Activated T-helper 9 cell treated with anti-CD3 and anti-CD28 coated beads, Interleukin-2, amount 50 U/mL, for 16 hours (primary cell): ENCODE measurements at places on chromosomes 16 and 17.

GRCh38 chr16:90008708-90009145, 10.5 kb downstream of the DBNDD1 start:
- DNase-seq: peak; percentile 42

DNA sequence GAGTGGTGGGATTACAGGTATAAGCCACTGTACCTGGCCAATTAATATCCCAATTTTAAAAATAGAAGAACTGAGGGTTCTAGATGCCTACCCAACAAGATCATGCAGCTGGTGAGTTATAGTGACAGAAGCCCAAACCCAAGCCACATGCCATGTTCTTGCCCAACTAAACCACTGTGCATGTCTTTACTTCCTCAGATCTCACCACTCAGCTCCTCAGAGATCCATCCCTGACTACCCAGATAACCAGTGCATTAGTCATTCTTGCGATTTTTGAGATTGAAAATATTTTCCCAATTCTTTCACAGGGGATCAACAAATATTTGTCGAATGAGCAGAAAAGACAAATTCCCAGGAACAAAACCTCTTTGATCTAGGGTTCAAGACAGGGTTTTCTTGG, 303.1 kb downstream of the CBLN1 start:
- DNase-seq: no peak

DNA sequence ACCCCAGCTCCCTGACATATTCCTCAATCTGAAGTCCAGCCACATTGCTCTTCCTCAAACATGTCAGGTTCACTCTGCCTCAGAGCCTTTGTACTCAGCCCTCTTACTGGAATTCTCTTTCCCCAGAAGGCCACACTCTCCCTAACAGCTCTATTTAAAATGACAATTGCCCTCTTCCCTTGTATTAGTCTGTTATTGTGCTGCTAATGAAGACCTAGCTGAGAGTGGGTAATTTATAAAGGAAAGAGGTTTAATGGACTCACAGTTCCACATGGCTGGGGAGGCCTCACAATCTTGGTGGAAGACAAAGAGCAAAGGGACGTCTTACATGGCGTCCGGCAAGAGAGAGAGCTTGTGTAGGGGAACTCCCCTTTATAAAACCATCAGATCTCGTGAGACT, 46.0 kb downstream of the HS3ST2 start:
- no peak for DNase-seq

DNA sequence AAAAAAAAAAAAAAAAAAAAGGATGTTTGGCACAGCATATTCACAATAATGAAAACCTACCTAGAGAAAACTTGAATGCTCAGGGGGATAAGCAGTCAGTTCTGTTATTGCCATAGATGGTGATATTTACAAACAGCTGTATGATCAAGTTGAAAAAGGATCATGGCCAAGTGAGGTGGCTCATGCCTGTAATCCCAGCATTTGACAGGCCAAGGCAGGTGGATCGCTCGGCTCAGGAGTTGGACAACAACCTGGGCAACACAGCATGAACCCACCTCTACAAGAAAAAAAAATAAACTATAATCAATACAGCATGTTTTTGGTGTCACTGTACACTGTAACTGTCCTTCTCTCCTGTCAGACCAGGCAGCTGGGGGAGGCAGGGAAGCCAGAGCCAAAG, 19.1 kb downstream of the ANKS3 start:
- no peak for DNase-seq

DNA sequence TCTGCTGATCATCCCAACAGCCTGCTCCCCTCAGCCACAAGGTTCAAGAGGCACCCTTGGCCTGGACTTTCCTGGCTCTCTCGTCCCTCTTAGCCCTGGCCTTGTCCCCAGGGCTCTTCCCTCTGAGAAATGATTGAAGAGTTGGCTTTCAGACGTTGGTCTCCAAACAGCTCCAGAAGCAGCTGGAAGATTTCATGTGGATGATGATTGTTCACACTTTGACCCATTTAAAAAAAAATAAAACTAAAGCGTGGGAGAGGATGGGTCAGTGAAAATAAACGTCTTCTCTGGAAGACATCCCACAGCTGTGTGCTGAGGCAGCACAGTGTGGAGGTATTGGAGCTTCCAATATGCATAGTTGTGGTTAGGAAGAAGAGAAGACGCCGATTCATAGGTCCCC, 54.7 kb upstream of the CDH11 start:
- DNase-seq: no peak

- peak; percentile 62 for DNase-seq
Measured at GRCh38 chr17:50087246-50087911, 7.8 kb upstream of the PDK2 start.

DNA sequence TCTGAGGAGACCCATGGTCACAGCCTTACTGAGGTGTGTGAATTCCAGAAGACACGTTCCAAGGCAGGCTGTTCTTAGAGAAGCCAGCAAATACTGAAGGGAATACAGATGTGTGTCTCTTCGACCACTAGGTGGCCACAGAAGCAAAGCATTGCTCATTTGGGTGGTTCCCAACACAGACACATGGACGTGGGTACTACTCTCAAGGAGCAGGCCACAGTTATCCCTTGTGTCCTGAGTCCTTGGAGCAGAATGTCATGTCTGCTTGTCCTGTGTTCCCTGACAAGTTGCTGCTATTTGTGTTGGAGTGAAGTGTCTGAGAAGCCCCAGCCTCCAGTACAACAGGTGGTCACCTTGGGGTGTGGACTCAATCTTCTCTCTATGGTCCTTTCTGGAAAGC, 30.3 kb downstream of the HMOX2 start:
- DNase-seq: peak; percentile 29

DNA sequence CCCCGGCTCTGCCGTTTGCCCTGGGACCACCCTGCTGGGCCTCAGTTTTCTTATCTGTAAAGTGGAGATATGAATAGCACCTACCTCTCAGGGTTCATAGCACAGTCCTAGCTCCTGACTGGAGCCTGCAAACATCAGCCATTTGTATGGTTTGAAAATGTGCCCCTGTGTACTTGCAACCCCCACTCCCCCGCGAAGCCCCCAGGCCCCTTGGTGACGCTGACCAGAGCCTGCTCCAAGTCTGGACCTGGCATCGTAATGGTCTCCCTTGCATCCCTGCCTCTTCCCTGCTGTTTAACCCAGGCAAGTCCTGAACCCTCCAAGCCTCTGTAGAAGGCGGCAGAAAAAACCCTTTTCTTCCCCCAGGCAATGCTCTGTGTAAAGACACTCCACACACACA, 128.0 kb downstream of the IRF8 start:
- DNase-seq: no peak

- DNase-seq: no peak
Measured at GRCh38 chr17:43399839-43400328, 1.1 kb downstream of the ARL4D start.

DNA sequence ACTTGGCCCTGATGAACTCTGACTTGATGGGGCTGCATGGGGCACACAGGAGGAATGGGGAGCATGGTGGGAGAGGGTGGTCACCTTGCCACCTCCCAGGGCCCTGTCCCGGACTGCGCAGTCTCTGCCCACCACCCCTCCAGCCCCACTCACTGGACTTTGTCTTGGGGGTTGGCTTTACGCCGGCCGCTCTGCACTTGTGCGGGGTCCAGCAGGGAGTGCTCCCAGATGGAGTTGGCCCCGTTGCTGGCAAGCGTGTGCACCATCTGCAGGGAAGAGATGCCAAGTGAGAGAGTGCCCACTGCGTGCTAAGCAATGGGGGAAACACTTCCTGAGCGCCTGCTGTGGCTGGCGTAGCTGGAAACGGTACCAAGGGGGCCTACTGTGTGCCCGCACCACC, 6.7 kb downstream of the GIT1 start:
- no peak for DNase-seq

DNA sequence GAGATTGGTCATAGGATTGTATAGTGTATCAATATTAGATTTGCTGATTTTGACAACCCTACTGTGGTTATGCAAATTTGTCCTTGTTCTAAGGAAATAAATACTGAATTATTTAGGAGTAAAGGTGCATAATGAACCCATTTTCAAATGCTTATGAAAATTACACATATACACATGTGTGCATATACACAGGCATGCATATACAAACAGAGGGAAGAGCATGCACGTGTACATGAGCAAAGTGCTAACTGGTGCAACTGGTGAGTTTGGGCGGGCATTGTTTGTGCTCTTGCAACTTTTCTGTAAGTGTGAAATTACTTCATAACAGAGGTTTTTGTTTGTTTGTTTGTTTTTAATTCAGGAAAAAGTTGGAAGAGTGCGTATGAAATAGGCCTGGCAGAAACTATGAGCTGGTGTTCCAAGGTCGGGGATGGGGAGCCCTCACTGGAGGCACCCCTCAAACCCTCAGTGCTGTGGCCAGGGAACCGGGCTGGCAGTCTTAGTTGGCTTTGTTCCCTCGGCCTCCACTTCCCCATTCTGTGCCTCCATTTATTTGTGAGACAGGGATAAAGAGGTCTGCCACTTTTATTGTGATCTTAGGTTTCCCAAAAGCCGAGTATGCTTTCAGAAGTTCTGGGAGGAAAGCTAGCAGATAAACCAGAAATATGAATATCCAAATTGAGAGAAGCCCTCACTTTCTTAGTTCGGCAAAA, 5.8 kb downstream of the DEXI start:
- no peak for DNase-seq

- DNase-seq: no peak
Measured at GRCh38 chr16:70805380-70805779, 4.4 kb upstream of the VAC14 start.

GRCh38 chr17:17426184-17426583, 50.6 kb upstream of the MED9 start:
- no peak for DNase-seq

- no peak for DNase-seq
Measured at GRCh38 chr17:70169709-70170597, 621 bp downstream of the KCNJ2 start.

DNA sequence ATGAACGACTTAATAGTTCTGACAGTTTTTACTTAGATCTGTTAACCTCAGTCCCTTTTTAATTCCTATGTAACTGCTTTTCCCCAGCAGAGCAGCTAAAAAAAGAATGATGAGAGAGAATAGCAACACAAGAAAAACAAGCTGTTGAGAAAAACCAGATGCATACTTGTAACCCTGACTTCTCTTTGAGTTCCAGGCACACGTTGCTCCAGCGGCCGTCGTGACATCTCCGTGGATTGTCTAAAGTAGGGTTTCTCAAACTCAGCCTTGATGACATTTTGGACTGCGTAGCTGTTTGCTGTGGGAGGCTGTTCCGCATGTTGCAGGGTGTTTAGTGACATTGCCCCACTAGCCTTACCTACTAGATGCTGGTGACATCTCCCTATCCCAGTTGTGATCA, 324.0 kb downstream of the SNX29 start:
- DNase-seq: no peak

DNA sequence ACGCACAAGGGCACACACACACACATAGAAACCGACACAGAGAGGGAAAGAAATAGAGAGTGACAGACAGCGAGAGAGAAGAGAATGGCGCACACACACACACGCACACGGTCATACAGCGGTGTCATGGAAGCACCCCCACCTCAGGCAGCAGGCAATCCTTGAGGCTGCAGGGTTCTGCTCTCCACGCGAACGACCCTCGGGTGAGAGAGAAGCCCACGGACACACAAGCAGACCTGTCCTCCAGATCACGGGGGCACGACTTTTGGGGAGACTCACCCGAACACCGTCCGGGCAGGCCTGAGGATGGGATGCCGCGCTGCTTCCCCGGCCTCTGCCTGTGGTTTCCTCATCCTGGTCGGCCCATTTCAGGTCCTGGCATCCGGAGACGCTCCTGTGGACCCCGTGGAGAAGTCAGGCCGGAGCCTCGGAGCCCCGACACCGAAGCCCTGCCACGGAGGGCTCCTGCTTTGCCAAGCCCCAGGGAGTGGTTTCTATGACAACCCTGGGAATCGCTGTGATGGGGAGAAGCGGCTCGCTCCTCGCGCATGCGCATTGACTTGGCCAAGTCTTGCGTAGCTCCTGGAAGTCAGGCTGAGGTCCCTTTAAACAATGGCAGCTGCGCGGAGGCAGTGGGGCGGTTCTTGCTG, 118.2 kb upstream of the KCNJ18 start:
- no peak for DNase-seq

DNA sequence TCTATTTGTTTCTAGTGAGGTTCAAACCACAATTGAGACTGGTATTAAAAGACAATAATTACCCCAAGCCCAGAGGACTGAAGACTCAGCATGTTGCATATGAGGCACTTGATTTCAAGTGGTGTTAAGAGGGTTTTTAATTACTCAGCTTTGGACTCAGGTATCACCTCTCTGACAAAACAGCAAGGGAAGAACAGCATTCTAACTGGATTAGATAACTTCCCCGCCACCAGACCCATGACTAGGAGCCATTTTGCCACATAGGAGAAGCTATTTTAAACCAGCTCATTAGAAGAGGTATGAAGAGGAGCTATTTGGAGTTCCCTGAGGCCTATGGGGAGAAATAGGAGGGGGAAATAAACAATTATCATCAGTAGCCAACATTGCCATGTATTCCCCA, 226.1 kb upstream of the TOX3 start:
- DNase-seq: no peak

- no peak for DNase-seq
Measured at GRCh38 chr16:67301080-67301782, 21.9 kb downstream of the PLEKHG4 start.

DNA sequence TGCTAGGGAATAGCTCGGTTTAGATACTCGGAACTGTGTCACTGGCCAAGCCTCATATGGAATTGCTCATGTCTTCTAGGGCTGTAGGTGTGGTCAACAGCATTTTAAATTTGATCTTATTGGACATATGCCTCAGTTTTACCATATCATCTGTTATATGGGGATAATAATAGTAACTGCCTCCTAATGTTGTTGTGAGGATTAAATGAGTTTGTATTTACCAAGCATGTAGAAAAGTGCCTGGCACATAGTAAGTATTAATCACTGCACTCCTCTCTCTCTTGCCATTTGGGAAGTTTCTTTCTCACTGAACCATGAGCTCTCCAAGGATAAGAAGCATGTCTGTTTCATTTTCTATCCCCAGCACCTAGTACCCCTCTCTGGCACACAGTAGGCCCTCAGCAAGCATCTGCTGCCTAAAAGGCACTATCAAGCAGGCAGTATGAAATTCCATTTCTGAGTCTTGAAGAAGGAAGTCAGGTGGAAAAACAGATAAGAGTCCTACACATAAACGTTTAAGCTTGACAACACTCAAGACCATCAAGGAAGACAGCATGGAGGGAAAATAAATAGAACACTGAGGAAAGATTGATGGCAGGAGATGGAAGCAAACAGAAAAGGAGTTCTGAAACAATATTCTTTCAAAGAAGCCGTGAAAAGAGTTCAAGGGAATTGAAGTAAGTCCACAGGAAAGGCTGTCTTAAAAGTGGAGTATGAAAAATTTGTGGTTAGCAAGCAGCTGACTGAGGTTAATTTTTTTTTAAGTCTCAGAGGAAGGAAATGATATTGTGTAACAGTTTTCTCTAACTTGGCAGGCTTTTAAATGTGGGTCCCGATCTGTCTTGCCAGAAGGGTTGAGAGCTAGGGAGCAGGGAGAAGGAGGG, 2.2 kb upstream of the ATP6V0A1 start:
- DNase-seq: no peak

DNA sequence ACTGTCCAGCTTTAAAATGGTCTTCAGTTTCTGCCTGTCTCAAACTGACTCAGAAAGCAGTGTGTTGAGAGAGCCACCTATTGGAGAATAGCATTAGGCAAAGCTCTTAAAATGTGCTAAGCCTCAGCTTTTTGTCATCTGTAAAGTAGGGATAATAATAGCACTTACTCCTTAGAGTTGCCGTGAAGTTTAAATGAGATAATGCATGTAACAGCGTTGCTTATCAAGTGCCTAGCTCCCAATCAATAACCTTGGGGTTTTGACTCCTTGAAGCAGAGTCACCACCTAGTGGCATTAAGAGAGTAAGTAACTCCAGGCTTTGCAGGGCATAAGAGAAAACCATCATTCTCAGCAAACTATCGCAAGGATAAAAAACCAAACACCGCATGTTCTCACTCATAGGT, 163.3 kb downstream of the HS3ST2 start:
- no peak for DNase-seq

- DNase-seq: no peak
Measured at GRCh38 chr17:81400154-81400977, 5.1 kb downstream of the BAHCC1 start.
